ENCODE measurements at places on chromosomes 1 and 21. TPM values are rescaled to one million over a fixed set of nuclear protein-coding genes. Genes with fewer than 3 reads are reported as not detected.

The LYST gene
- total RNA-seq = 11.3 TPM

The DYNLT4 gene
- total RNA-seq = not detected

The CLDN19 gene
- total RNA-seq = not detected

The GPR37L1 gene
- not detected for total RNA-seq

The TP73 gene
- 2.2 TPM for total RNA-seq

The SPATA6 gene
- total RNA-seq = 4.8 TPM

The PKP1 gene
- total RNA-seq = 0.13 TPM

The OR2L5 gene
- total RNA-seq = not detected

The CR1 gene
- total RNA-seq = not detected

The C8B gene
- total RNA-seq = not detected

The FOXO6 gene
- total RNA-seq = 28.9 TPM

The PPIH gene
- 24.3 TPM for total RNA-seq

The PAX7 gene
- not detected for total RNA-seq

The NUAK2 gene
- 0.70 TPM for total RNA-seq

The DCST1 gene
- total RNA-seq = not detected

The SH2D1B gene
- not detected for total RNA-seq

The NR1I3 gene
- total RNA-seq = not detected

The MRPL37 gene
- 112 TPM for total RNA-seq

The HMGCL gene
- total RNA-seq = 38.1 TPM

The CCDC17 gene
- 0.78 TPM for total RNA-seq

The DIO1 gene
- not detected for total RNA-seq

The C1orf198 gene
- total RNA-seq = 168 TPM

The GSTM2 gene
- total RNA-seq = 22.6 TPM

The NCF2 gene
- 0.10 TPM for total RNA-seq

The TNFSF18 gene
- total RNA-seq = not detected

The DDX20 gene
- total RNA-seq = 27.0 TPM

The NPPB gene
- total RNA-seq = not detected

The TBX19 gene
- total RNA-seq = 1.3 TPM

The LENEP gene
- not detected for total RNA-seq

The CLCA4 gene
- not detected for total RNA-seq

The PER3 gene
- 9.0 TPM for total RNA-seq

The C1orf87 gene
- total RNA-seq = 0.36 TPM

The RAB7B gene
- 9.0 TPM for total RNA-seq

The ANKRD34A gene
- 1.6 TPM for total RNA-seq

The SPRR2A gene
- not detected for total RNA-seq

The VAV3 gene
- total RNA-seq = 1.8 TPM

The HENMT1 gene
- 0.19 TPM for total RNA-seq

The LRRN2 gene
- total RNA-seq = 0.13 TPM

The TRMT1L gene
- total RNA-seq = 25.7 TPM

The MXRA8 gene
- total RNA-seq = 252 TPM

The BNIPL gene
- total RNA-seq = 1.4 TPM
